ENCODE measurements at places on chromosomes 11 and 22.

DNA sequence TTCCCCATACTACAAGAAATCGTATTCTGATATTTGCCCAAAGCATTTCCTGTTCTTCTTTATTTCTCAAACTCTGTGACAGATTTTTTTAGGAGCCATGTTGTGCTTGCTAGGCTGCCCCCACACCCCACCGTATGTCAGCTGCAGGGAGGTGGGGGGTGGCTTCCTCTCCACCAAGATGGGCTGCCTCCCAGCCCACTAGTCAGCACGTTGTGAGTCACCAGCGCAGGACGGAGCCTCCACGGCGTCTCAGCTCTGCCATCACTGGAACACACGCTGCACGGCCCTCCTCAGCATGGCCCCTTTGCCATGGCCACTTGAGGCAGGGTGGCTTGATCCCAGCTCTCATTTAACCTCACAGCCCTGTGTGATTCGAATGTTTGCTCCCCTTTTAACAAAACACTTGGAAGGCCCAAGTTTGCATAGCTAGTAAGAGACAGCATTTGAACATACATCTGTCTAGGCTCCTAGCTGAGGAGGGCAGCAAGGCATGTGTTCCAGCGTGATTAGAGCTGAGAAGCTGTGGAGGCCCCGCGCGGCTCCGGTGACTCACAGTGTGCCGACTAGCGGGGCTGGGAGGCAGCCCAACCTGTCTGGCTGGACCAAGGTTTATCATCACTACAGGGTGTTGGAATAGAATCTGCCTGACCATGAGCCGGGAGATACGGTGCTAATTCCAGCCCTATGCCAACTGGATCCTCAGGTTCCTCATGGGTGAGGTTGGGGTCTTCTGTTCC lies 180.7 kb upstream of the NCAM1 start:
- DNase-seq, result no peak

DNA sequence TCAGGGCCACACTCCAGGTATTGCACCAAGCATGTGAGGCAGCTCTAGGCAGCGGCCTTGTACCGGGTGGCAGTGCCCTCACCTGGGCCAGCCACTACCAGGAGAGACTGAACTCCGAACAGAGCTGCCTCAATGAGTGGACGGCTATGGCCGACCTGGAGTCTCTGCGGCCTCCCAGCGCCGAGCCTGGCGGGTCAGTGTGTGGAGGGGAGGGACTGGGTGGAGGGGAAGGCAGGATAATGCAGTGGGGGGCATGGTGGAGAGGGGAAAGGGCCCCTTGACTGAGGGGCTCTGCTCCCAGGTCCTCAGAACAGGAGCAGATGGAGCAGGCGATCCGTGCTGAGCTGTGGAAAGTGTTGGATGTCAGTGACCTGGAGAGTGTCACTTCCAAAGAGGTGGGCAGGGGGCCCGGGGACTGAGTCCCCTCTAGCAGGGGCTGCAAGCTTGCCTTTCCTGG lies 4.2 kb downstream of the SSH3 start:
- no peak for DNase-seq

GRCh38 chr11:92501066-92501739 lies 276.6 kb downstream of the FAT3 start:
- DNase-seq, result no peak

- DNase-seq, result no peak
Observed at GRCh38 chr22:27867953-27868731, 50.9 kb downstream of the PITPNB start.

DNA sequence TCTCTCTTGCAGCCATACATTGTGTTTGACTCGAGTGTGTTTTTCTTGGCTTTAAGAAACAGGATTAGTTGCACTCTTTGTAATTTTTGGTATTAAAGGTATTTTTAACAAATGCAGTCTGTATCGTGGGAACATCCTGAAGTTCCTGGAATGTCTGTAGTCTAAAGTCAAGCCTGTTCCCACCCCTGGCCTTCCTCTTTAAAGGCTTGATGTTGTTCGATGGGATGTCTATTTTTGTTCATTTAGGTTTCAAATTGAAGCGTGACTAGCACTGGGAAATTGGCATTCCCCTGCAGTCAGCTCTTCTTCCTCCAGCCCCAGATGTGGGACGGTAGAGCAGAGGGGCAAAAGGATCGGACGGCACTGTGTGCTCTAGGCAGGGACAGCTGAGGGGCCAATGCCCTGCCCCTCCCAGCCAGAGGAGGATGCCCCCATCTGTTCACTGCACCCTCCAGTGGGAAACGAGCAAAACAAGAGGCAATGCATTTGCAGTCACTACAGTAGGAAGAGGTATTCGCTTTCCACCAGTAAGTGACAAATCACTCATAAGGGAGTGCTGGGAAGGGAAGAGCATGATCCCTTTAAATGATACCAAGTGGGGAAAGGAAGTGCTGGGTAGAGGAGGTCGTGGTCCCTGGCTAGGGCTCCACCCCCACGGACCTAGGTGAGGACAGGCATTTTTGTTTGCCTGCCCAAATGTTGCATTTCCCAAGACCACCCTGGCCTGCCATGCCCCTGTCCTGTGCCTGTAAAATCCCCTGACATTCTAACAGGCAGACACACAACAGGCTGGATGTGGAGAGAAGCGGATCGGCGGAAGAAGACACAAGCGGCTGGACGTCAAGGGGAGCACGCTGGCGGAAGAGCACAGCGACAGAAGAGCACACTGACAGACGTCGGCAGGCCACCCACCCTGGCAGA lies 47.4 kb upstream of the SEPTIN5 start:
- DNase-seq, result no peak

- no peak for DNase-seq
Observed at GRCh38 chr11:8584082-8584481, 9.9 kb downstream of the STK33 start.

DNA sequence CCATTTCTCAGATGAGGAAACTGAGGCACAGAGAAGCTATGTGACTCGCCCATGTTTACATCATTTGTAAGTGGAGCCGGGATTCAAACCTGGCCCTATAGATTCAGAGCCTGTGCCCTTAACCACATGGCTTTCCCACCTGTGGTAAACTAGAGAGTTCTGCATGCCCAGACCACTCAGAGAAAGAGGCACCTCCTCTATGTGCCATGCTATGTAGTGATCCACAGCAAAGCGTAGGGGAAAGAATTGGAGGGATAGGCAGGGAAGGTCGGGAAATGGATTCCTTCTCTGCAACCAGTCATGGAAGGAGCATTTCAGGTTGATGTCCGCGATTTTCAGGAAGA lies 15.4 kb upstream of the POU2AF2 start:
- no peak for DNase-seq

DNA sequence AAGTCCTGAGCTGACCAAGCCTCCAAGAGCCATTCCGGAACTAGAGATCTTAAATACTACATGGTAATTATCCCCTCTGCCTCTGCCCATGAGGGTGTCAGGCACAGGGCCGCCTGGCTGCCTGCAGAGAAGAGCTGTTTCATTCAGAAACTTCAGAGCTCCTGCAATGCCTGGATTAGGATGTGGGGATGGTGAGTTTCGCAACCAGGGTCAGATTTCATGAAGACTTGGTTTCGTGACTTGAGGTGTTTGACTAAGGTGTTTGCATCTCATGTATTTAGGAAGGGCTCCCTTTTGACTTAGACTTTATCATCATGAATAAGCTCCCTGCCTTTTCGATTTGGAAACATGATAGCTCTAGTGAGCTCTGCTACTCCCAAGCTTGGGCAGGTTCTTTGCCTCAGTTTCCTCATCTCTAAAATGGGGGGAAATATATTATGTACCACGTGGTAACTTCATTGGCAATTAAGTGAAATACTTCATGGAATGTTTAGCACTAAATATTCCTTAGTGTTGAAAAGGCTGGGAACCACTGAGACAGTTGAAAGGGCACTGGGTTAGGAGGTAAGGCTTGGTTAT lies 9.1 kb downstream of the TIMP3 start:
- DNase-seq, result no peak

GRCh38 chr11:2724653-2725367 lies 25.0 kb upstream of the KCNQ1OT1 start:
- no peak for DNase-seq

- no peak for DNase-seq
Observed at GRCh38 chr11:57834852-57835251, 73.2 kb downstream of the CTNND1 start.

DNA sequence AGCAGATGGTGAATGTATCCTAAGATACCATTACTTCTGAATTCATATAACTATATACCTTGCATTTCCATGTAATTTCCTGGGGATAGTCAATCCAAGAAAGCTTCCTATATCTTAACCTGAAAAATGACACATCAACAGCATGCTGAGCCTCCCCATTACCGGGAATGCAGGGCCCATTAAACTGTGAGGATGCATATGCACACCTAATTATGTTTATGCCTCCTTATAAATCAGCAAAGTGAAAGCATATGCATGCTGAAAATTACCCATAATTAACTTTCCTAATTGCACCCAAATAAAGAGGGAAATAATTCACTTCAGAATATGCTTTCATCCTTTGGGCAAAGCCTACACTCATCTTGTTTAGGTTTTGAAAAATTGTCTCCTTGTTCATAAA lies 663.0 kb downstream of the KCNA4 start:
- no peak for DNase-seq

DNA sequence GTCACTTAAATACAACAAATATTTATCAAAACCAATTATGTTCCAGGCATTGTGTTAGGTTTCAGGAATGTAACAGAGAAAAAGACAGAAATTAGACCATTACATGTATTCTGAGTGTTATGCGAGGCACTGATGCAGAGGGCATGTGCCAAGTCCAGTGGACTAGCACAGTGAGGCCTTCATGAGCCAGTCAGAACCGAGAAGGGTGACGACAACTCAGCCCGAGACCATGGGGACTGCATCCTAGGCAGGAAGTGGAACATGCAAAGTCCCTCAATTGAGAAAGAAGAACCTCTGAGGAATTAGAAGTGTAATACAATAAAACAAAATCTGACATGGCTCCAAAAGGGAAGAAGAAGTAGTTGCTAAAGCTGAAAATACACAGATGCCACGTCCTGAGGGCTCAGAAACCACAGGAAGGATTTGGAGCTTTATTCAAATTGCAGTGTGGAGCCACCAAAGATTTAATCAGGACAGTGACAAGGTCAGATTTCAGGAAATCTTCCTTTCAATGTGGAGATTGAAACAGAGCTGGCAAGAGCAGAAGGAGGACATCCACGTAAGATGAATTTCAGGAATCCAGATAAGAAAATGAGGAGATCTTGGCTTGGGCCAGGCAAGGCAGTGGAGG lies 529.6 kb downstream of the NTM start:
- no peak for DNase-seq

GRCh38 chr11:115168686-115169085 lies 335.5 kb downstream of the CADM1 start:
- DNase-seq, result no peak

- no peak for DNase-seq
Observed at GRCh38 chr11:30426781-30427180, 103.9 kb downstream of the ARL14EP start.

DNA sequence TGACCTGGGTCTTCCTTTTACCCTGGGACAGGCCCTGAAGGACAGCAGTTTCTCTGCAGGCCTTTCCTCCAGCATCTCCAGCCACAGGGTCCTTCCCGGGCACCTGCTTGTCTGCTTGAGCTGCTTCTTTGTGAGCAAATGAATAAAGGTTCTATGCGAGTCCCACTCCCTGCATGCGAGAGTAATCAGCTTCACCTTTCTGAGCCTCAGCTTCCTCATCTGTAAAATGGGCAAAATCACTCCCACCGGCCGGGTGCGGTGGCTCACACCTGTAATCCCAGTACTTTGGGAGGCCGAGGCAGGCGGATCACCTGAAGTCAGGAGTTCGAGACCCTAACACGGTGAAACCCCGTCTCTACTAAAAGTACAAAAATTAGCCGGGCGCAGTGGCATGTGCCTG lies 31.1 kb downstream of the IFT27 start:
- DNase-seq, result no peak

- DNase-seq, result no peak
Observed at GRCh38 chr22:17117400-17117799, 3.8 kb downstream of the TMEM121B start.

DNA sequence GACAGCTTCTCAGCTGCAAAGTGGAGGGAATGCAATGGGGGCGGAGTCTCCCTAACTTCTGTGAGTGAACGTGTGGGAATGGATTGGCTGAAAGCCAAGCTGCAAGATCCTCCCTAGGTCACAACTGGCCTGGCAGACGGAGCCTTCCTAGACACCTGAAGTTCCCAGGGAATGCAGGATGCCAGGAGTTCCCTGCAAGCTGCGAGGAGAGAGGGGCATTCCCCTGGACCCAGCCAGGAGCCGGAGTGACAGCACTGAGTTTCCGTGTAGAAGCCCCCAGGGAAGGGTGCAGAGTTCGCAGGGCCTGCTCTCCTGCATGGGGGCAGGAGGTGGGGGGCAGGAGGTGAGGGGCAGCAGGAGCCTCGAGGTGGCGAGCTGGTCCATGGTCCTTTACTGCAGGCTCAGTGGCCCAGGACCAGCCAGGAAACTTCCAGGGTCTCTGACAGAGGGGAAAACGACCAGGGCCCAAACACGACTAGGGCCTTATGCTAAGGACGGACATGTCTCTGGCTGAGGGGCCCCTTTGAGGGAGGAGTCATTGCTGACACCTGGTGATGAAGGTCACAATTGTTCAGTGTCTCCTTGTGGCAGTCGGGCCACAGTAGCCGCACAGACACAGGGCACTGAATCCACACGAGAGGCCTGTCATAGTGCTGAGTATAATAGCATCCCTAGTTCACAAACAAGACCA lies 141.4 kb downstream of the FBXO7 start:
- no peak for DNase-seq

GRCh38 chr11:101323997-101324396 lies 194.4 kb upstream of the PGR start:
- DNase-seq, result no peak

DNA sequence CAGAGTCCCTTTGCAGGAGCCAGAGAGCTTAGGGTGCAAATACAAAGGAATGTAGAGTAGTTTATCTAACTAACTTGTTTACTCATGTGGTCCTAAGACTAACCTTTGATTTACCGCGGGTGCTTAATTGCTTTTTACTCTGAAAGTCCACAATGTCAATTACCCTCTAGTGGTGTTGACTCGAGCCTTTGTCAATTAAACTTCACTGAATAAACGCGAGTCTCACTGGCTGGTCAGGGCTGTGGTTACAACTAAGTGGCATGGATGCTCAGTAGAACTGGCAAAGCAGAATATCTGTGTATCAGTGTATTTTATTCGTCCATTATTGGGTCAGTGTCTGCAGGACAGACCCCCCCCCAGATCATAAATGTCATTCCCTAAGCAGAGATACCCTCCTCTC lies 181.7 kb downstream of the OR4C45 start:
- DNase-seq, result no peak

DNA sequence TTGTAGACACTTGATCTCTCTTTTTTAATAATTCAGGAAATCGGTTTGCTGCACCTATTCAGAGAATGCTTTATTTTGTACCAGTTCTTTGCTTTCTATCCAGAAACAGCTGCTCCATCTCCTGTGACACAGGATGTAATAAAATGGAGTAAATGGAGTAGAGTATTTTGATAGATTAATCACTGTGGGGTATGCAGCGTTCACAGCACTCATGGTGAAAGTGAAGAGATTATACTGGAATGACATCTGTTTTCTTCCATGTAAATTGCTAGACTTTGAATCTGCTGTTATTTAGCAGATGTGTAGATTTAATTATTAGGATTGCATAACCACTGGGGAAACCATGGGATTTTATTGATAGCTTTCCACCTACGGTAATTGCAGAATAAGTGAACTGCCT lies 227.3 kb upstream of the ARHGAP42 start:
- DNase-seq, result peak; percentile 18

Measured in left renal pelvis (tissue), 4 donors.